T-cell (primary cell): ENCODE measurements at places on chromosomes 6 and 20.

DNA sequence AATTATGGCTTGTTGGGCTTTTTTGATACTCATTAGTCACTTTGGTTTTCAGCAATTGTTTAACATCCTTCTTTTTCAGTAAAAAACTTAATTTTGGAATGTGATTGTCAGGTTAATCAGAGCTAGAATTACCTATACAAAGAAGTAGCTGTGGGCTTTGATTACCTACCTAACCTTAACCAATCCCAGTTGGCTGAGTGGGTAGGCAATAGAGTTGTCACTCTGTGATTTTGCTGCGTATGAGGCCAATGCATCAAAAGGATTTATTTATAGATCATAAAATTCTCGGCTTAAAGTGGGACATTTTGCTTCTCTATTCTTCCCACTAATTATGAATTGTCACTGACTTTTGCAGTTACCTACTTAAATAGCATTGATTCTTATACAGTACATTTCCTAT, 111.4 kb downstream of the PHACTR1 start:
- DNase-seq = no peak

- no peak for DNase-seq
Measured at GRCh38 chr20:48012401-48012974, 227.2 kb upstream of the SULF2 start.

DNA sequence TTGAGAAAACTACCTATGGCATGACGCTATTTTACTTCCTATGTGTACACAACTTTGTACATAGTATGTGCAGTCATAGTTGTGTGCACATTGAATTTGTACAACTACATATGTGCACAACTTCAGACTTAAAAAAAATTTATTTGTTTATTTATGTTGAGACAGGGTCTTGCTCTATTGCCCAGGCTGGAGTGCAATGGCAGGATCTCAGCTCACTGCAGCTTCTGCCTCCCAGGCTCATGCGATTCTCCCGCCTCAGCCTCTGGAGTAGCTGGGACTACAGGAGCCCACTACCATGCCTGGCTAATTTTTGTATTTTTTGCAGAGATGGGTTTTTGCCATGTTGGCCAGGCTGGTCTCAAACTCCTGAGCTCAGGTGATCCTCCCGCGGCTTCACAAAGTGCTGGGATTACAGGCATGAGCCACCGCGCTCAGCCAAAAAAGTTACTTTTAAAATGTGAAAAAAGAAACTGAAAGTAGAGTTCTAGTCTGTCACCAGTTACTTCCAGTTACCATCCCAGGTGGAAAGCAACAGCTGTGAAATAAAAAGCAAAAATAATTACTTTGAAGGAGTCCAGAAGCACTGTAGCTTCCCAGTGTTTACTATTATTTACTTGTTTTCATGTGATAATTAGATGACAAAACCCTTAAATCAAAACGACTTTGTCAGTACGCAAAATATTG, 1.7 kb upstream of the ZKSCAN8 start:
- DNase-seq = no peak

DNA sequence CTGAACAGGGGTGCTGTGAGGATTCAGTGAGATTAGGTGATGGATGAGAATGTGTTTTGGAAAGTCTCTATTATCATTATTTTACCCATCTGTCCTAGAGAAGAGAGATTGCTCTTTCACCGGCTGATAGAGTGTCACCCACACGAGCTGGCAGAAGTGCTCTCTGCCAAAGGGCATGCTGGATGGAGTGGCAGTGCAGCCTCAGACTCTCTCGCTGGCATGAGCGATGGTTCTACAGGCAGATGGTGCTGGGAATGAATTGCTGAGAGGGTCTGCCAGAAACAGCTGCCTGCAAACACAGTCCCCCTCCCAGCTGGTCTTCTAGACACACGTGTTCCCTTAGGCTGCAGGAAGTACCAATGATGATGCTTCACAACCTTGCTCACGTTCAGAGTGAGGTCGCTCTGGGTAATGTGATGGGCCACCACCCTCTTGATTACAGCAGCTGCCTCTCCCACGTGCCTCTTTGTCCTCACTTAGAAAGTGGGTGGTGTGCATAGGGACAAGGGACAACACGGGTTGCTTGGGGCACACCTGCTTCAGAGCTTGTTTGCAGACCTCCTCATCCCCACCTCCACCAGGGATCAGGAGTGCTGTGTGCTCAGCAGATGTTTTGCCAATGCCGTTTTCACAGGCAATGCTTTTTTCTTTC, 84.7 kb downstream of the FOXA2 start:
- no peak for DNase-seq

- DNase-seq = no peak
Measured at GRCh38 chr20:51143652-51144051, 120.7 kb upstream of the KCNG1 start.

GRCh38 chr6:31294056-31294455, 22.2 kb upstream of the HLA-C start:
- no peak for DNase-seq

GRCh38 chr20:63222541-63222940, 6.6 kb upstream of the YTHDF1 start:
- DNase-seq = no peak

GRCh38 chr6:90790696-90791095, 203.8 kb upstream of the MAP3K7 start:
- DNase-seq = no peak
